ENCODE measurements at places on chromosomes 5 and 9.

DNA sequence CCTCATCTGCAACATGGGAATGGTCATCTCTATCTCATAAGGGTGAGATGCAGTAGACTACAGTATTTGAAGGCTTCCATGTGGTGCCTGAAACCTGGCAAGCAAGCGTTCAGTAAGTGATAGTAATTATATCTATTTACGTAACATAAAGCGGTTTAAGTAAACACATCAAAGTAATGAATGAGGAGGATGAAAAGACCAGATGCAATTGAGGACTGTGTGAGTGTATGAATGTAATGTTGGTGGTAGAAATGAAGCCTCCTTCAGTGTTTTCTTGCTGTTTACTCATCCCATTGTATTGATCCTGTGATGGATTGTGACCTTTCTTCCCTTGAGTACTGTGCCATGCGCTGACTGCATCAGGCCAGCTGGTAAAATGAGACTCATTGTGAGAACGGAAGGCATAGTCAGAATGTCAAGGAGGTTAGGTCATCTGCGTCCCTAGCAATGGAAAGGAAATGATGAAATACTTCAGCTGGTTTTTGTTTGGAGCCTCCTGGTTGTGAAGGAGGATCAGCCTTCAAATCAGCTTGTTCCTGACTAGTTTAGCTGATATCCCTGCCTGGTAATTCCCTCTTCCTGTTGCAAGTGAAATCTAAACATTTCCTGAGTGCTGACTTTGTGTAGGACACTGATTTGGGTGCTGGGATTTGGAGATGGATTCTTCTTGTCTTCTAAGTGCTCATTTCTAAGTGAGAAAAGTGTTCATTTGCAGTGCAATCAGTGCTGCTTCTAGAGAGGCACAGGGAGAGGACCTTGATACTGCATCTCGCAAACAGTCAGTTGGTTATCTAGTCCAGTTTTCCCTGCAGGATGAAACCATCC lies 35.6 kb downstream of the TNFSF8 start:
- DNase-seq, result no peak

DNA sequence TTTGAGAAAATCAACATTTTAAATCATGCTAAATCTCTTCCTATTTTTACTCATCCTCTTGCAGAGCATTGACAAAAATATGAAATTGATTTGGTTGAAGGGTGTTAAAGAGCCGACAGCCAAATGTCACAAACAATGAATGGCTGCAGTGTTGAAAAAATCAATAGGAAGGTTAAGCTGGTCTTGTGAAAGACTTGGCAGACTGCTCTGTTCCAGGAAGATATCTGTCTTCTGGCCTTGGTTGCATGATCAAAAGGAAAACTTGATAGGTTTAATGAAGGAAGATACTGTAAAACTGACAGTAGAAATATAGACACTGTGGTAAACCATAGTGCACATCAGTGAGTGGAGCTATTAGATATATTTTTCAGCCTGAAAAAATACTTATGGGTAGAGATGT lies 103.6 kb downstream of the PBX3 start:
- DNase-seq, result no peak

DNA sequence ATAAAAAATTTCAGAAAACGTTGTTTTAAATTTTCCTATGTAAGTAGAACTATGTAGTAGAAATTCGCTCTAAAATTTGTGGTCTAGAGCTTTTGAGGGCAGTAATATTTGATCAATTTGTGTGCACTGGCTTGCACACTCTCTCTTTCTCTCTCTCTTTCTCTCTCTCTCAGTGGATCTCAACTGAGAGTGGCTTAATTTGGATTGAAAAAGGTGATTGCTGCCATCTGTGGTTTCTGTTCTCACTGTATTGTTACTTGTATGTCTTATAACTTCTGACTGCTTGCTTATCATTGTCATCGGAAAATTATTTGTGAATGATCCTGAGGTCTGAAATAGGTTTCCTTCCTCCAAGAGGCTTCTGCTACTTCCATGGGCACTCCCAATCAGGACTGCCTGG lies 368.2 kb downstream of the KCTD16 start:
- no peak for DNase-seq

GRCh38 chr5:175463641-175464040 lies 14.7 kb upstream of the SFXN1 start:
- DNase-seq, result no peak

GRCh38 chr5:179416114-179416822 lies 71.0 kb upstream of the ADAMTS2 start:
- no peak for DNase-seq

DNA sequence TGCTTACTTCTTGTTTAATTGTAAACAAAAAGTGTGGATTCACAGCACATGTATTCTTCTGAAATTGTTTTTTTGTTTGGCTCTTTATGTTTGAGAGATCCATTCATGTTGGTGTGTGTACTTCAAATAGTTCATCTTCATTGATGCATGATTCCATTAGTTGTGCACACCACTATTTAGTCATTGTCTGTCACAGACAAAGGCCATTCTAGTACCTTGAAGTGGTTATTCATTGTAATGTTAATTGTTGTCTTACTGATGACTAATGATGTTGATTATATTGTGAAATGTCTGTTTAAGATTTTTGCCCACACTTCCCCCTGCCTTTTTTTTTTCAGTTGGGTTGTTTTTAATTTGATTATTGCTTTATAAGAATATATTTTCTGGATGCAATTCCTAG lies 391.3 kb downstream of the DIRAS2 start:
- DNase-seq, result no peak

- no peak for DNase-seq
Measured at GRCh38 chr9:118882684-118883083, 486.6 kb downstream of the BRINP1 start.

DNA sequence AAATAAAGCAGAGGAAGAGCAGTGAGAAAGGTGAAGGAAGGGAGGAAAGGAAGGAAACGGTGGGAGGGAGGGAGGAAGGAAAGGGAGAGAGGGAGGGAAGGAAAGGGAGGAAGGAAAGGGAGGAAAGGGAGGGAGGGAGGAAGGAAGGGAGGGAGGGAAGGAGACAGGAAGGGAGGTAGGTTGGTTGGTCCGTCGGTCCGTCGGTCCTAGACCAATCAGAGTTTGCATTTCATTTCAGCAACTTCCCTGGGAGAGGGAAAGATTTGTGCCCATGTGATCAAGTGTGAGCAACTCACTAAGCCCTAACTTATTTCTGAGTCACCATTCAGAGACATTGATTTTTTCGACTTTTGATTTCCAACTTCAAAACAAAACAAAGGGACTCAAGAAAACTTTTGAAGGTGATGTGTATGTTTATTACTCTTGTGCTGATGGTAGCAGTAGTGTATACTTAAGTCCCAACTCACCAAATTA lies 18.8 kb downstream of the NANS start:
- DNase-seq, result peak; percentile 65

GRCh38 chr5:135533334-135533733 lies 2.4 kb downstream of the NEUROG1 start:
- no peak for DNase-seq

GRCh38 chr5:132425009-132425937 lies 55.8 kb downstream of the SLC22A5 start:
- peak; percentile 89 for DNase-seq

DNA sequence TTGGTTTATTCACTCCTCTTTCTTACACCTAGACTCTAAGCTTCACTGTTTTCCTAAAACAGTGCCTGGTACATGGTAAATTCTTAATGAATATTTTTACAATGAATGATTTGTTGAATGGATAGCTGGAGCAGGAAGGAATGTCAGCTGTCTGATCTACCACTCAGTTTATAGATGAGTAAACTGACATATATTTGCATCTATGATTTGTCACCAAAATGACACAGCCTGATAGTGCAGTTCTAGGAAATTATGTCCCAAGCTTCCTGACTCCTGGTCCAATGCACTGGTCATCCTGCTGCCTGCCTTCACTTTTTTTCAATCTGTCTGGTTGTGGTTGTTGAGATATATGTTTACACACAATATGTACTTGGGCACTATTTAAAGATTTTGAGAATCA lies 651.7 kb upstream of the WWC1 start:
- DNase-seq, result no peak

- DNase-seq, result no peak
Measured at GRCh38 chr9:133080161-133080560, 18.4 kb downstream of the CEL start.

DNA sequence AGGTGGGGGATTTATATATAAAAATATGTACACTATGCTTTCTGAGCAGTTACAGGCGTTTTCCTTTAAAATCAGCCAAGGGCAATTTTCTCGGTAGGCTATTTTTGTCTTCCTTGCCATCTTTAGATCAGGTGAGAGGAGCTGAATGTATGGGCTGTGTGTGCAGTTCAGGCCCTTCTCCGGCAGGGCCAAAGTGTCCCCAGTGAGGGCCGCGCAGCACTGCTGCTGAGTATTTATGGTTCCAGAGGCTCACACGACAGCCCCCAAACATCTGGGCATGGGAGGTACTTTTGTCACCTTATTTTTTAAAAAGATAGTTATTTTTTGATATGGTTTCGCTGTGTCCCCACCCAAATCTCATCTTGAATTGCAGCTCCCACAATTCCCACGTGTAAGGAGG lies 11.5 kb downstream of the GFPT2 start:
- no peak for DNase-seq

GRCh38 chr5:180070756-180071530 lies 616 bp downstream of the RNF130 start:
- no peak for DNase-seq

DNA sequence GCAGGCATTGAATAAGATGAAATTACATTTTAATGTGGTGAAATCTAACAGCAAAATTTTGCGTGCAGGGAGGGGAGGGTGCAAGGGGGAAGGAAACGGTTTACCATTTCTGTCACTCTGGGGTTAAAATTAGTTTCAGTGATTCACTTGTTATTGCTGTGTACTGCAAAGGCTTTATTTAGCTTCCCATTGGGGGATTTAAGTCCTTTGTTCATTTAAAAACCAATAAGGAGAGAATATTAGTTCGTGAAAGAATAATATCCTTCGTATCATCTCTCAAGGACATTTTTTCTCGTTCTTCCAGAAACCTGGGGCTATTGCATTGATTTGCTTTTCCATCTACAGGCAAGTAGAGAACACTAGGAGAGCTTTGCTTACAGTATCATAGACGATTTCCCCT lies 667.8 kb upstream of the RGMB start:
- DNase-seq, result no peak

- peak; percentile 4 for DNase-seq
Measured at GRCh38 chr5:59562756-59563389, 330.7 kb downstream of the PDE4D start.

DNA sequence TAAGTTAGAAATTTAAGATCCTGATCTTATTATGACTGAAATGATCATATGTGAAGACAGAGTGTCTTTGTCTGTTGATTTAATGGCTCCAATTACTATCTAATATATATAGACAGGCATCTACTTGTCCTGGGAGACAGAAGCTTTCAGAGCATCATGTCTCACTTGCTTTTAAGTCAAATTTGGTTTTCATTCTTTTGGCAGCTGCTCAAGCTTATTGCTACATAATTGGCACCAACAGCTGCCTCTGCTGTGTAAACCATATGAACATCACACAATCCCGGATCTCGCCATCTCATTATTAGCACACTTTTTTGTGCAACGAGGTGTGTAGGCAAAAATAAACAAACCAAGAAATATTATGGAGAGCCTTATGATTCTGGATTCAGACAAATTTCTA lies 1717.9 kb downstream of the EFNA5 start:
- no peak for DNase-seq

- DNase-seq, result no peak
Measured at GRCh38 chr5:56311306-56311905, 78.3 kb upstream of the ANKRD55 start.

DNA sequence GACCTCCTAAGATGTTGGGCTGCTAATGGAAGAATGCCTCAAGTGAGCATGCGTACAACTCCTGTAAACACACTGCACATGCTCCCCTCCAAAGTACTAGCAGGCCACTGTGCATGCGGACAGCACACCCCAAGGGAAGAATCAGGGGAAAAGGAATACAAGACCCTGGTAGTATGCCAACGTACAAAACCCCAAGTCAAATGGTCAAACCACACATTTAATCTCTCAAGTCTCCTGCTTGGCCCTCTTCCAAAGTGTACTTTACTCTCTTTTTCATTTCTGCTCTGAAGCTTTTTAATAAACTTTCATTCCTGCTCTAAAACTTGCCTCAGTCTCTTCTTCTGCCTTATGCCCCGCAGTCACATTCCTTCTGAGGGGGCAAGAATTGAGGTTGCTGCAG lies 466.4 kb downstream of the DMRTA1 start:
- no peak for DNase-seq

DNA sequence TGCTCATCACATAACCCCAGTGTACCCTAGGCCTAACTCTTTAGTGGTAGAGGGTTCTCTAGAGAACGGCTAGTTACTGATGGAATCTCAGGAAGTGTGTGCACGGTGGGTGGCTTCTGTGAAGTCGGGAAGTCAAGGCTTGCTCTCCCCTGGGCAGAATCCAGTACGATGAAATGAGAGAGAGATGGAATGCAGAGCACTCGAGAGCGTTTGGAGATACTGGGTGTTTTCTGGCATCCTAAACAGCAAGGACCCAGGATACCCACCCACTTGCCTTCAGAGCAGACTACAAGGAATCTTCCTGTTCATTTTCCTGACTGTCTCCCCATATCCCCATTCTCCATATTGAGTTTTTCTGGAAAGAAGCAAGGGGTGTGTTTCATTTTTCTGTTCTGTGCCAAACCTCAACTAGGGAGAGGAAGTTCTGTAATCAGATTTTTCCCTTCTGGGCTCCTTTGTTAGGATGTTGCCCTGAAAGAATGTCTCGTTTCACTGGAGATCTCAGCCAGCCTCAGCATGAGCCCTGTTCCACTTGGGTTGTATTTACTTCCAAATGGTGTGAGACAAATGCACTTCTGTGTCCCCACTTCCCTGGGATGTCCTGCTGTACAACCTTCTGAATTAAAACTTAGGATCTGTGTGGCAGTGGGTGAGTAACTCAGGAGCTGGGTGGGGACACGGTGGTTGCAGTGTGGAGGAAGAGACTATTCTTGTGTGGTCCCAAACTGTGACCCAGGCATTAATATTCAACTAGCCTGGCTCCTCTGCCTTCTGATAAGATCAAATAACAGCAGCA lies 108.9 kb upstream of the SPRY4 start:
- DNase-seq, result no peak

DNA sequence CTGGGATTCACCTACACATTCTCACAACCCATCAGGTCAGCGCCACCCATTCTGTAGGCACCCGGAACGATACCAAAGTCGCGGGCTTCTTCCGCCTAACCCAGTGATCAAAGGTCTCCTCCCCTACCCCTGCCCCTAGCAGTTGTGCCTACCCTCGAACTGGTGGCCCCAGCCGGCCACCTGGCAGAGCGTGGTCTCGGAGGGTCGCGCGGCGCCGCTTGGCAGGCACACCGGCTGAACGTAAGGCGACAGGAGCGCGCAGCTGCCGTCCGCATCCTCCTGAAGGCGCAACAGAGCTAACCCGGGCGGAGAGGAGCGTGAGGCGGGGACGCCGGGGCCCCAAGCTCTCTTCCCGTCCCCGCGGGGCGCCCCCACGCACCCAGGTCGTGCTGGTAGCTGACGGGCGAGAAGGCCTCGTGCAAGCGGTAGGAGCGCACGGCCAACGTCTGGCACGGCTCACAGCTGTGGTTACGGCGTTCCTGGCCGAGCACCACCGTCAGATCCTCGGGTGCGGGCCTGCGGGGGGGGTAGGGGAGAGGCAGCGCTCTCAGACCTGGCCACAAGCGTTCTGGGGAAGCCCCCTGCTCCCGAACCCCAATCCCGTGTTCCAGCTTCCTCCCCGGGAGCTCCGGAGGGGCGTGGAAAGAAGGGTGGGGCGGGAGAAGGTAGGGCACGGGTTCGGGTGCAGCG lies 2.8 kb upstream of the PFN3 start:
- DNase-seq, result peak; percentile 43

GRCh38 chr9:104725014-104725413 lies 22.5 kb upstream of the NIPSNAP3A start:
- no peak for DNase-seq

All from CD4-positive, alpha-beta T cell treated with Interleukin-2 at 100 ng/mL for 4 hours (primary cell).